ENCODE measurements at places on chromosomes 1 and 21.

DNA sequence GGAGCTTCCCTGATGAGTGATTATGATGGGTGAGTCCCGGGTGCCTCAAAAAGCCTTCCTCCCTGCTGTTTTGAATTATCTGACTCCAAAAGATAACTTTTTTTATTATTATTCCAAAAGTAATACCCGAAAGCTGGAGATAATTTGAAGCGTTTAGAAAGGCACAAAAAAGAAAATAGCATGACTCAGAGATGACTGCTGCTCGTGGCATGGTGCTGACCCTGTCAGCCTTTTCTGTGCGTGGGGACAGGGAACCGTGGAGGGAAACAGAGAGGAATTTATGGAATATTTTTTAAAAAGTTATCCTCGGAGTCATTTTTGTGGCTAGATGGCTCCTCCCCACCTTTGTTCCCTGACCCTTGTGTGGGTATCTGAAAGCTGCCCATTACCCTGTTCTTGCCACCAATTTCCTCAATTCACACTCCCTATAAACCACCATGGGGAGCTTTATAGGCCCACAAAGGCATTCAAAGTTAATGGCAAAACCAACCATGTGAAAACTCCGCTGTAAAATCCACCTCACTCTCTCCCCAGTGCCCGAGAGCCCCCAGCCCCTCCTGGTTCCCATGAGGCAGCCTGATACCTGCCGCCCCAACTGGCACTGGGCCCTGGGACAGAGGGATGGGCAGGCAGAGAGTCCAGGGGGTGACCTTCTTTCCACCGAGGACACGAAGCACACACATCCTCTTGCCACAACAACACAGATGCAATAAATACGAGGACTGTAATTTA lies 37.5 kb downstream of the IGSF21 start:
- no peak for DNase-seq

DNA sequence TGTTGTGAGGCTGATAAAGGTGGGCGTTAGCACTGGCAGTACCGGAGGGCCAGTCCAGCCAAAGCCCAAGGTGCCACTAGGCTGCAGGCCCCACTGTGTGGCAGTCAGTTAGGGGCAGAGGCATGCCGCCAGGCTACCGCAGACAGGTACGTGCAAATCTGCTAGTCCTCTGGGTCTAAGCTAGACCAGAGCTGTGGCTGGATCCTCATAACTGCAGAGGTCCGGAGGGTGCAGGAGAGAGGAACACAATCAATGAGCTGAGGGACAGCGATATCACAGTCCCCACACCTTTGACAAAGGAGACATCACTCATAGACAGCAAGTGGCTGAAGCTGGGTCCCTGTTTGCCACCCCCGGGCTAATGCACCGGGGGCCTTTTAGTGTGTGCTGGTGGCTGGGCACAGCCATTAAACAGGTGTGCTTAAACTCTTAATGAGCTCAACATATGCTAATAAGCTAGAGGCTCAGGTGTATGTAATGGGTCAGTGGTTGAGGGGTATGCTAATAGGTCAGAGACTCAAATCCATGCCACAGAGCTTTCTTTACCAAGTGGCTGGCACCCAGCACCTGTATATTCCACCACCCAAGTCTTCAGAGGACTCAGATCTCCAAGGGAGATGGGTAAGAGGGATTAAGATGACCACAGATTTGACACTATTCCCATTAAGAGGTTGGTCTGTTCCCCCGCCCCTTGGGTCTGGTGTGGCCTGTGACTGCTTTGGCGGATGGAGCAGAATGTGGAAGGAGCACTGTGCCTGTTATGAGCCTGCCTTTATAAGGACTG lies 82.0 kb downstream of the GLIS1 start:
- no peak for DNase-seq

DNA sequence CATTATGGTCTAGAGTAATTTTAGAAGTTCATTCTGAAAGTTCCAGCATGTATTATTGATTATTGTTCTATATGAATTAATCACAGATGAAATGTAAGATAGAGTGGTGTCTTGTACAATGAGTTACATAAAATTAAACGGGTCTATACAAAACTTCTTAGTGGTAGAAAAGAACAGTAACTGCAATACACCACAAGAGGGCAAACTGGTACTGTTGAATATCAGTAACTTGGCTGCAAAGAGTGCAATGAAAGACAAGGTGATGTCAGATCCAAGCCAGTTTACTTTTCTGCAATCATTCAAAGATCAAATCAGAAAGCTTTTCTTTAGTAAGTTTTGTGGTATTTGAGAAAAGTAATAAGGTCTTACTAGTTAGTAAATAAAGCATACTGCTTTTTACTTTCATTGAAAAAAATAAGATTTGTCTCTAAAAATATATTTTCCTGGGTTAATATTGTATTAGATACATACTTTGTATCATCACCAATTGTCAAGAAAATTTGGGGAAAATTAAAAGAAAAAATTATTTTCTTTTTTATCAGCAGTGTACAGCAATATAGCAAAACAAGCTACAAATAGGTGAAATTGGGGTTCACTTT lies 66.4 kb upstream of the BTG3 start:
- DNase-seq, result peak; percentile 45

DNA sequence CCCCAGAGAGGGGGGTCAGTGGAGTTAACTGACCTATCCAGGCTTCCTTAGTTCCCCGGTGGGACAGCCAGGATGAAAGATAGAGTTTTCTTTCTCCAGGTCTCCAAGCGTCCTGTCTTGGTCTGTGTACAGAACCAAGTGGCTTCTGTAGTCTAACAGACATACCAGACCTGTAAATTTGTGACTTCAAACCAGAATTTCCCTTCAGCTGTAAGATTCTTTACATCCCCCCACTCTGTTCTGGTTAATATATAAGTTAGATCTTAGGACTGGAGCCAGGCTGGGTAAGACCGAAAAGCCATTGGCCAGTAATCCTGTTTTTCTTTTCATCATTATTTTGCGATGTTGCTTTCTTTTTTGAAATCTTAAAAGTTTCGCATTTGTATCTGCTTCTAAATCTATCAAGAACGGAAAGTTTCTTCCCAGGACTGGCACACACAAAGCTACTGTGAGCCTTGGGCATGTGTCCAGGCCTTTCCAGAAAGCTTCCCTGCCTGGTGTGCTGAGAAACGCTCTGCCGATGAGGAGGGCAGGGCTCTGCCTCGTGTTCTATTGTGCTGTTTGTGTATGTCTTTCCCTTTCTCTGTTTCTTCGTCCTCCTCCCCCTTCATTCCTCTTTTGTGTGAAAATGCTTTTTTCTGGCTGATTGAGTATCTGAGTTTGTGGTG lies 72.3 kb downstream of the RGL1 start:
- DNase-seq, result no peak

- no peak for DNase-seq
Observed at GRCh38 chr1:162859191-162859590, 1.8 kb downstream of the CCDC190 start.

GRCh38 chr1:179815641-179816040 lies 62.0 kb downstream of the TOR1AIP2 start:
- no peak for DNase-seq

GRCh38 chr1:204443871-204444581 lies 32.4 kb upstream of the PPP1R15B start:
- DNase-seq, result no peak

GRCh38 chr1:232704694-232705680 lies 75.1 kb upstream of the SIPA1L2 start:
- peak; percentile 54 for DNase-seq

GRCh38 chr1:112618114-112618720 lies 724 bp downstream of the ST7L start:
- no peak for DNase-seq

GRCh38 chr1:183604038-183604808 lies 14.0 kb upstream of the NCF2 start:
- no peak for DNase-seq

DNA sequence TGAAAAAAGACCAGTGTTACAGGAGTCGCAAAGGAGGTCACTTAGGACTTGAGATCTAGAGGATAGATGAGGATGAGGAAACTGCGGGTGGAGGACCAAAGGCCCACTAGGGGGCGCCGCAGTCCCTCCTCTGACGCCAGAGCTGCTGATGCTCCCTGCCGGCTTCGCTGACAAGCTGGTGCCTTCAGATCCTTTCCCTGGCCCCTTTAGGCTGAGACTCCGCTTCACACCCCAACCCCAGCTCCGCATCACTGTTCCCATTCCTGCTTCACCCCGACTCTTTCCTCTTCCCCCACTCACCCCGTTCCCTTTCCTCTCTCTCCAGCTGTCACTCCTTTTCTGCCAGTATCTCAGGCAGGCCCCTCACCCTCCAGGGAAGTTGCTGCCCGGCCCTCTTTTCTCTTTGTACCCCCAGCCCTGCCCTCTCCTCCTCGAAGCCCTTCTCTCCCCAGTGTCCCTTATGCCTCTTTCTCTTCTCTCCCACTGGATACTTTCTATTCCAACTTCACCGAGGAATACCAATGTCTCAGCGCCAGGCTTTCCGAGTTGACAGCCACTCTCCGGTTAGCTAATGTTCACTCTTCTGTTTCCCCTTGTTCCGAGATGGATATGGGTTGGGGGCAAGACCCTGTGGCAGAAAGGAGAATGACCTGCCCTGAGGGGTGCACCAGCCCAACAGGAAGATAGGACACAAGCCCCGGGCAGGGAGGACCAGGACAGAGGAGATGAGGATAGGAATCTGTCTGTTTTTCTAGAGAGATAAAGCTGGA lies 4.5 kb downstream of the KCNJ9 start:
- DNase-seq, result no peak

DNA sequence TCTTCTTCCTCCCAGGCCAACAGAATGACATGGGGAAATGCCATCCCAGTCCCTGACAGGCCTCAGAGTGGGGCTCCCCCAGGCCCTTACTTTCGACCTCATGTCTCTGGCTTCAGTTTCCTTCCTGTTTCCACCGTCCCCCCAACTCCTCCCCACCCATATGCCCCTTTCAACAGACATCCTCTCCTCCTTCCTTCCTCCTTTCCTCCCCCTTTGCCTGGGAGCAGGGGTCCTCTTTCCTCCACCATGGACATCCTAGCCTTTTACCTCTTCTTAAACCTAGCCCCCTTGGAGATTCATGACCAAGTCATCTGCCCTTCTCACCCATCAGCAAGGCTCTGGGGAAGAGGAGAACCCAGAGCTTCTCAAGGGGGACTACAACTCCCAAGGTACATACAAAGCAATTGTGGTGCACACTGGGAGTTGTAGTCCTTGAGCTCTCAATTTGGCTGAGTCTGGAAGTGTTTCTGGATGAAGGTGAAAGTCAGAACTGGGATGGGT lies 4.0 kb downstream of the ZBTB7B start:
- DNase-seq, result no peak

DNA sequence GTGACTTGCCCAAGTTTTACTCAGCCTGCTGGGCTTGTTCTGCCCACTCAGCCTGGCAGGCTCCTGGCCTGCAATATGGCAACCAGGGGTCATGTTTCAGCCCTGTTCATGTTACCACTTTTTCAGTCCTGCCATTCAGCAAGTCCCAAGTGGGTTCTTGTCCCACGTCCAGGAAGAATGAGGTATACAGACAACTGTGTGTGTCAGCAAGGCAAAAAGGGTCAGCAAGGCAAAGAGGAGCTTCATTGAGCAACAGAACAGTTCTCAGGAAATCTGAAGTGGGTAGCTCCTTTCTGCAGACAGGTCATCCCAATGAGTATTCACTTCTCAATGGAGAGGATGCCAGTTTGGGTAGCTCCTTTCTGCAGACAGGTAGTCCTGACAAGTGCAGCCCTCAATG lies 1233.3 kb upstream of the B3GALT2 start:
- DNase-seq, result no peak

GRCh38 chr1:206591696-206592095 lies 20.6 kb downstream of the EIF2D start:
- DNase-seq, result no peak

- no peak for DNase-seq
Observed at GRCh38 chr1:3017440-3018050, 3.7 kb upstream of the ACTRT2 start.

DNA sequence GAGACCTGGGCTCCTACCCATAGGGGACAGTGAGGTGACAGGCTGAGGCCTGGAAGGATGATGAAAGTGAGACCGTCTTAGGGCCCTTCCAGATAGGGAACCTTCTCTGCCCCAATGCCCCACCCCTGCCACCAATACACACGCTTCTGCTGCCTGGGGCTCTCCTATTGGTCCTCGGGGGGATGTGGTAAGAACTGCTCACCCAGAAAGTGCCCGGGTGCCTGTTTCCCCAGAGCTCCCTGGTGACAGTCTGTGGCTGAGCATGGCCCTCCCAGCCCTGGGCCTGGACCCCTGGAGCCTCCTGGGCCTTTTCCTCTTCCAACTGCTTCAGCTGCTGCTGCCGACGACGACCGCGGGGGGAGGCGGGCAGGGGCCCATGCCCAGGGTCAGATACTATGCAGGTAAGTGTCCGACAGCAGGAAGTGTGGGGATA lies 948 bp downstream of the SEMA4A start:
- no peak for DNase-seq

DNA sequence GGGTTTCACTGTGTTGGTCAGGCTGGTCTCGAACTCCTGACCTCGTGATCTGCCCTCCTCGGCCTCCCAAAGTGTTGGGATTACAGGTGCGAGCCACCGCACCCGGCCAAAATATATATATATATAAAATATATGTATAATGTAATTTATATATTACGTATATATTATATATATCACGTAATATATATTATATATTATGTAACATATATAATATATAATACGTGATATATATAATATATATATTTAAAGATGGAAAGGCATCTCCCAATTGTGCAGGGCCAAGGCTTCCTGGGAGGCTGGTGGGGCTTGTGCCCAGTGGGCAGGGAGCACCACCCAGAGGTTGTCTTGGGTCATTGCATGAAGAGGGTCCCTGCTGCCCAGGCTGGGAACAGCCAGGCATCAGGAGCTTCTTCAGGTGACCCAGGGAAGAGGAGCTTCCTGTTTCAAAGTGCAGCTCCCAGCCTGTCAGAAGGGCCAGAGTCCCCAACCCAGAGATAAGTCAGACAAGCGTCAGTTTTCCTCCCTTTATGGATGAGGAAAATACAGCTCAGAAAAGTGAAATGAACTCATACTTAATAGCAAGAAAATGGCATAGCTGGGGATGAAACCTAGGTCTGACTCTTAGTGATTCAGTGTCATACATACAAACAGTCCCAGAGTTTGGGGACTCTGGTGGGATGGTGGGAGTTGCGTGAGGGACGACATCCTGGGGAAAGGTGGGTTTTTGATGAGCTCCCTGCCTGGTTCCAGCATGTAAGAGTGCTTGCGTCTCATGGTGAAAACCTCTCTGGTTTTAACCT lies 12.0 kb downstream of the UBE2Q1 start:
- DNase-seq, result no peak

GRCh38 chr1:205246351-205247119 lies 18.8 kb downstream of the TMCC2 start:
- no peak for DNase-seq
